Stimulated activated CD8-positive, alpha-beta memory T cell treated with anti-CD3 and anti-CD28 coated beads, Interleukin-4, amount 100 ng/mL, for 1 hour (primary cell): ENCODE measurements at places on chromosomes 3 and 15.

DNA sequence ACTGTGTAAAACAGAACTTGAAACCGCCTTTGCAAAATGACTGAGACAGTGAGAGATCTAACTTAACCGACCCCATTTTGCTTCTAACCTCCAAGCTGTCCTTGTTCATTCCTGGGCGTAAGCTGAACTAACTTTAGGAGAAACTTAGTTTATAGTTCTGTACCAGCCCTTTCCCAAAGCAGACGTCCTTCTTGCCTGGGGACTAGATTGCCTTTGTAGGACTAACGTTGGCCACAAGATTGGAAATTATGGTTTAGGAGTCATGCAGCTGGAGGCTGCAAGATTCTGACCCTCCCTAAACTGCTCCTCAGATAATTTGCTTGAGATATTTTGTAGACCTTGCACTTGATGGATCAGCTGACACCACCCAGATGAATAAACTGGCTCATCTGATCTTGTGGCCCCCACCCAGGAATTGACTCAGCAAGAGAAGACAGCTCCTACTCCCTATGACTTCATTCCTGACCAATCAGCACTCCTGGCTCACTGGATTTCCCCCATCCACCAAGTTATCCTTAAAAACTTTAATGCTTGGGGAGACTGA lies 219.9 kb upstream of the PROK2 start:
- DNase-seq, result no peak

- DNase-seq, result no peak
These were observed 6.8 kb upstream of the DUSP7 start for GRCh38 chr3:52063026-52063723.

- no peak for DNase-seq
These were observed 151.6 kb upstream of the UBE2E2 start for GRCh38 chr3:23051240-23052140.

DNA sequence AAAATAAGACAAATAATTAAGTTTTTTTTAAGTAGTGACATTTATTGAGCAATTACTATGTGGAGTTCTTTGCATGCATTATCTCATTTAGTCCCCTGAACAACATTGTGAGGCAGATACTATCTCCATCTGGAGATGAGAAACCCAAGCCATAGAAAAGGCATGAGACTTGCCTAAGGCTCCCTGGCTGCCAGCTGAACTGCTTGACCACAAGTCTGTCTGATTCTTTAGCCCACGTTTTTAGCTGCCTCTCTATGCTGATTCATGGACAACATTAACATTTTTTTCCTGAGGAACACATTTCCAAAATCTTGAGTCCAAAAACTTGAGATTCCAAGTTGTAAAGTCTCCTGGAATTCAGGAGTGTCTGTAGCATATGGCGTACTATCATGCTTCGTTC lies 263.6 kb upstream of the GOLGA6L4 start:
- no peak for DNase-seq

- DNase-seq, result no peak
These were observed 16.5 kb upstream of the SIAH2 start for GRCh38 chr3:150779402-150779858.

DNA sequence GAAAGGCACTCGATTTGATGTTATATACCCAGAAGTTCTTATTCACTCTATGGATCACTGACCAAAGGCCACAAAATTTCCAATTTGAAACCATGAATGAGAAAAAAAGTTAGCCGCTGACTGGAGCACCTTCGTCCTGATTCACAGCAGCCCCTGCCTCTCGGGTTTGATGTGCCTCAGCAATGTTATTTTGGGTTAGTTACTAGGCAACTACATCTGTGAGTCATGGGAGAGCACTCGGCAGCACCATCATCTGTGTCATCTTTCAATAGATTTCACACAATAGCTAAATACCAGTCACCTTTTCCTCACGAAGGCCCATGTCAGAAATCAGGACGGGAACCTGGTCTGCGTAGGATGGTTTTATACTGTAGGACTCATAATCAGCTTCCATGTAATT lies 269.2 kb downstream of the ZBBX start:
- DNase-seq, result no peak

DNA sequence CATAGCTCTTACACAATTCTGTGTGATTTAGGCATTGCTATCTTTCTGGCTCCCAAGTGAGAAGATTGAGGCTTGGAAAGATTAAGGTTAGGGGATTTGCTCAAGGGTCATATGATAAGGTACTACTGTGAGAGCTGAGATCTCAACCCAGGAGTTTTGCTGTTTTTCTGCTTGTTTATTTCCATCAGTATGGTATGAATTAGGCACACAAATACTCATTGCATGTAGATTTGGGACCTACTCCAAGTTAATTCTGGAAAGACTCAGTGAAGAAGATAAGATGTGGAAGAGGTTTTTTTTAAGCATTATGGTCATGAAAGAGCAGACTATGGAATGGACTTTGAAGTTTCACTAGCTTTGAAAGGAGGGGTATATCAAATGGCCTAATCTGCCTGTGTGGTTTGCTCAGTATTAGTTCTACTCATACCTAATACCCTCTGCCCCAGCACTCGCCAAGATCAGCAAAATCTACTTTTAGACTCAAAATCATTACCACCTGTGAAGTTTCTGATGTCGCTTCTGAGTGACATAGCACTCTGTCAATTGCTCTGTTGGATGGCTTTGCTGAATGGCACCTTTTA lies 12.5 kb downstream of the MBNL1 start:
- DNase-seq, result no peak

DNA sequence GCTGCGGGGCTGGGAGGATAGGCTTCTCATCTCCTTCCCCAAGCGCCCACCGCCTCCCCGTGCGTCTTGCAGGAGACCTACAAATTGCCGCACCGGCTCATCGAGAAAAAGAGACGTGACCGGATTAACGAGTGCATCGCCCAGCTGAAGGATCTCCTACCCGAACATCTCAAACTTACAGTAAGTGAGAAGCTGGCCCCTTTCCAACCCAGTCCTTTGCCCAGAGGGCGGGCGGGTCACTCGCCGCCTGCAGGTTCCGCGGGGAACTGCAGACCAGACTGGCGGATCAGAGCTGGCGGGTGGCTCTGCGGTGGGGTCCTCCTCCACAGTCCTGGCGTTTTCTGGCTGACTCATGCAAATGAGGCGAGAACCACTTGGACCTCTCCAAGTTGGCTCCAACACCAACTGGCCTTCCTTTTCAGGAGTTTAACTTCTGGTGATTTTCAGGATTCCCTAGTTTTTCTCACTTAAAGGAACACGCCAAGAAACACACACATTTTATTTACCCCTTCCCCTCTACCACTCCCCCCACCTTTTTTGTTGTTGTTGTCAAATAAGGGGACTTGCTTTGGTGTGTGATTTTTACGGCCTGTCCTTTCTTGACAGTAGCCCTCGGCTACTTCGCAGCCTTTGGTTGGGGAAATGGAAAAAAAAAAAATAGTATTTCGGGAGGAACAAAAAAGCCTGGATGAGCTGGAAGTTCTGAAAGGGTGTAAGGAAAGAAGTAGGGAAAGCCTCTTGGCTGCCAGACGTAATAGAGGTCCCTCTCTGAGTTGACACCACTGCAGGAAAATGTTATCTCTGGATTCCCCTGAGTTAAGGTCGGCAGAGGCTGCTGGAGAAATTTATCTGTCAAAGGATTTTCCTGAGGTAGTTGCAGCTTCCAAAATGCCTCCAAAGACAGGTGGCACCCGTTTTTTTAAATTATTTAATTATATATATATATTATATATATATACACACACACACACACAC lies 1.3 kb downstream of the BHLHE40 start:
- peak; percentile 84 for DNase-seq

DNA sequence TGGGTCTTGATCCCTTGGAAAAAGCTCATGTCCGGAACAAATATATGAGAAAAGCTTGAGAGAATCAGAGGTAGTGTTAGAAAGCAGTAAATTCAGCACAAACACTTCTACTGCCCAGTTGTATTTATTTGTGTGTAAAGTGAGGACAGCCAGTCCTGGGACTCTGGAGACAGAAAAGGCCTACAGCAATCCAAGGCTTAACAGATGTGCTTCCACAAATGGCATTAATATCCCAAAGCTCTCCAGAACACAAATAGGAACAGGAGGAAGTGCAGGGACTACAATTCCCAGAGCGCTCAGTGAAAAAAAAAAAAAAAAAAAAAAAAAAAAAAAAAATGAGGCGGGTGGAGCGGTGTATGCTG lies 390 bp upstream of the AP2M1 start:
- no peak for DNase-seq

DNA sequence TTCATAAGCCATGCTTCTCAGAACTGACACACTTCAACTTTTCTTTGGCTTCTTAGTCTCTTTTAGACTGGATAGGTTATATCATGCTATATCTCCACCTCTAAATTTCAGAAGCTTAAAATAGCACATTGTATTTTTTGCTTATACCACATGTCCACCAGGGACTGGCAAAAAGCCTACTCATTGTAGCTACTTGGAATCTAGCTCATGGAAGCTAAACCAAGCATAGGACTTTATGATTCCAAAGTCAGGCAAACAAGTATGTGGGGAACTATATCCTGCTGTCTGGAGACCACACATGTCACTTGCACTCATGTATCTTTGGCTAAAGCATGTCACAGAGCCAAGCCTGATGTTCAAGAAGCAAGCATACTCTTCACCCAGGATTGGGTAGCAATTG lies 245.0 kb upstream of the RASGRP1 start:
- DNase-seq, result no peak

GRCh38 chr15:79721256-79721655 lies 175.6 kb downstream of the MTHFS start:
- no peak for DNase-seq

DNA sequence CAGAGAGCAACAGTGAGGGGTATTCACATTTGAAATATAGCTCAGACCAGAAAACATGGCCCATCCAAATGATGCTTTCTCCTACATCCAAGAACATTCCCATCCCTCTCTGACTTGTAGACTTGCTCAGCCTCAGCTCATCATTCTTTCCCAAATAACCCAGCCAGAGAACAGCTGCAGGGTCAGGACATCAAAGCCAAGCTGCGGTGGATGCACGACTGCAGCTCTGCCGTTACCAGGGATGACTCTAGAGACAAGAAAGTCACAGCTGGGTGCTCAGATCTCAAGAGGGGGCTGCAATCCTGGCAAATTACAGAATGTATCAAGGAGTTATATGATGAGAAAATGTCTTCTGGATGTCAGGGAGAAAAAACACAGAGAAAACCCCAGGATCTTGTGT lies 944.3 kb downstream of the NTRK3 start:
- no peak for DNase-seq

GRCh38 chr15:58548308-58549012 lies 116.7 kb downstream of the LIPC start:
- DNase-seq, result no peak

- DNase-seq, result no peak
These were observed 280.6 kb upstream of the ZNF717 start for GRCh38 chr3:76065964-76066363.

DNA sequence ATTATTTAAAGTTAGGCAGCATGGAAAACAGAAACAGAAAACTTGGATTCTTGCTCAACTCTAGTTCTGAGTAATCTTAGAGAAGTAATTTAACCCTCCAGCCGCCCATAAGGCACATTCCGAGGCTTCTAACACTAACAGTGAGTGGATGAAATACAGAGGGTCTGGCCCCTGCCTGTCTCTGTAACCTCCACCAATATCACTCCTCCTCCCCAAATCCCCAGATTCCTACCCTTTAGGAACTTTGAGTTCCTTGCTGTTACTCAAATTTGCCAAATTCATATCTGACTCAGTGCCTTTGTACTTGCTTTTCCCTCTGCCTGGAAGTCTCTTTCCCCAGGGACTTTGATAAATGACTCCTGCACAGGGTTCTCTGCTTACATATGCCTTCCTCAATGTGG lies 112.5 kb upstream of the TGFBR2 start:
- no peak for DNase-seq

DNA sequence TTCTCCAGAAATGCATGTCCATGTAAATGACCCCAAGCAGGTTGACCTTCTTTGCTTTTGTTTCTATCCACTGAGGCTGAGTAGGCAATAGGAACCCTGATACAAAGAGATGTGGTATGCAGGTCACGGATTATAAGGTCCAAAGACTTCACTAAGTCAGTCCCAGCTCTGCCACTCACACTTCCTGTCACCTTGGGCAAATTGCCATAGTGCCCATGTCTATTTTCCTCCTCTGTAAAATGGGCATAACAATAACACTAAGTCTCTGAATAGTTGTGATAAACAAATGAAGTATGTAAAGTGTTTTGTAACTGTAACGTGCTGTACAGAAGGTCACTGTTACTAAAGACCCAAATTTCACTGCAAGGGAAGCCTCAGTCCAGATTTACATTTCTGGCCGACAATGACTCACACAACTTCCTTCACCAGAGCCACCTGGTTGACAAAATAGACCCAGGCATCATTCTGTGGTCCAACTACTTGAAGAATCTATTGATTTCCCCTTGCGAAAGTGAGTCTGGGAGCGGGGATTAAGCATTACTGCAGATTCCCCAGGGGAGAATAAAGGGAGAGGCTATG lies 175.4 kb upstream of the LPP start:
- DNase-seq, result no peak

GRCh38 chr3:197472151-197472550 lies 83.6 kb downstream of the BDH1 start:
- no peak for DNase-seq

DNA sequence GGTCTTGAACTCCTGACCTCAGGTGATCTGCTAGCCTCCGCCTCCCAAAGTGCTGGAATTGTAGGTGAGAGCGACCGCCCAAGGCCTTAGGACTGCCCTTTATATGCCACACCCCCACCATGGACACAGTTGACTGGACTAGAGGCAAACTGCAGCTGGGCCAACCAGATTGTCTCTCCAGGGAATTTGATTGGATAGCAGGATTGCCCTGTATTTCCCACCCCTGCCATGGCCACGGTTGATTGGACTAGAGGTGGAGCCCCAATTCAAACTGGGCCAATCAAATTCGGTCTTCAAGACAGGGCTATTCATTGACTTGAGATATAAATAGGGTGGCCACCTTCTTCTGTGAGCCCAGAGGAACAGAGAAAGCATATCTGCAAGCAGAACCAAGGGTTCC lies 6.9 kb upstream of the CLPX start:
- DNase-seq, result no peak

GRCh38 chr15:69474291-69474690 lies 21.7 kb downstream of the RPLP1 start:
- DNase-seq, result no peak

DNA sequence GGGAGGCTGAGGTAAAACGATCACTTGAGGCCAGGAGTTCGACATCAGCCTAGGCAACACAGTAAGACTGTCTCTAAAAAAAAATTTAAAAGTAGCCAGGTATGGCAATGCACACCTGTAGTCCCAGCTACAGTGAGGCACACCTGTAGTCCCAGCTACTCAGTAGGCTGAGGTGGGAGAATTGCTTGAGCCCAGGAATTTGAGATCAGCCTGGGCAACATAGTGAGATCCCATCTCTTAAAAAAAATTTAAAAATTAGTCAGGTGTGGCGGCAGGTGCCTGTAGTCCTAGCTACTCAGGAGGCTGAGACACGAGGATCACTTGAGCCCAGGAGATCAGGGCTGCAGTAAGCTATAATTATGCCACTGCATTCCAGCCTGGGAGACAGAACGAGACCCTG lies 6.8 kb downstream of the MESD start:
- DNase-seq, result no peak

GRCh38 chr15:78007964-78008886 lies 69.3 kb downstream of the TBC1D2B start:
- no peak for DNase-seq
